ENCODE measurements at places on chromosomes 1 and 21. TPM values are rescaled to one million over a fixed set of nuclear protein-coding genes. Genes with fewer than 3 reads are reported as not detected.

NOTCH2NLA gene
- 40.4 TPM for polyA plus RNA-seq

PADI3 gene
- polyA plus RNA-seq, result not detected

RNU1-3 gene
- polyA plus RNA-seq, result not detected

ERICH3 gene
- polyA plus RNA-seq, result not detected

TSPEAR gene
- polyA plus RNA-seq, result not detected

ATP1A4 gene
- 1.00 TPM for polyA plus RNA-seq

CAPN8 gene
- polyA plus RNA-seq, result 0.40 TPM

S100A16 gene
- polyA plus RNA-seq, result not detected

FRRS1 gene
- polyA plus RNA-seq, result 2.1 TPM

FMN2 gene
- polyA plus RNA-seq, result not detected

DNA sequence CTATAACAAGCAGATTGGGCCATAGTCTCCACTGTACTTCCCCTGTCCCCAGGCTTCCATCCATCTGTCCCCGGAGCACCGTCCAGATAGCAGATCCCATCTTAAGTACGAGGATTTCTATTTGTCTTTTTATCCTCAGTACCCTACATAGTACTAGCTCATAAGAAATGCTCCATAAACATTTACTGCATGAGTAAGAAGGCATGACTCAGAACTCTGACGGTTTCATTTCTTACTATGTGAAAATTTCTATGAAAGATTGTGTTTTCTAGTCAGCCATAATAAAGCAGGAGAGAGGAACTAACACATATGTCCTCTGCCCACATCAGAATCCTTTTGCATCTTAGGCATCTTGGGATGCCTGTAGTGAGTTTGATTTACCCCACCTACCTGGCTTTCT, 49.5 kb downstream of the CHD1L start:
- H3K4me1 ChIP-seq, result no peaks in the 10 kb centered on the region
- no peaks in the 10 kb centered on the region for H3K27me3 ChIP-seq
- peaks cover 92% of the 10 kb centered on the region for H3K36me3 ChIP-seq
- DNase-seq, result no peak

DNA sequence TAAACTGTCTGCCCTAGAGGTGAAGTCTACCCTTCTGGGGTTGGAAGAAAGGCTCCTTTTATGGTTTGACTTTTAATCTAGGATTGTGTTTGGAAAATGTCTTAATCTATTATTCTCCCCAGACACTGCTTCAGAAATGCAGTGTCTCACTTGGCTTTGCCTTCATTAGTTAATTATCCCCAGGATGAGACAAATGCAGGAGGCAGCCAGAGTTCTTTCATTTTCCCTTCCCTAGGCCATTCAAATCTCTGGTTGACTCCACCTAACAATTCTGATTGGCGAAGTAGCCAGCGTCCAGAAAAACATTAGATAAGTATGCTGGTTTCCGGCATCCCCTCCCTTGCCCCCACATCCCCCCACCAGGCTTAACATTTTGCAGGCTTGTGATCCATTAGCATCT, 325.8 kb upstream of the PBX1 start:
- no peak for DNase-seq
- no peaks in the 10 kb centered on the region for H3K4me1 ChIP-seq
- H3K4me3 ChIP-seq, result no peak overlapping the region
- H3K36me3 ChIP-seq, result no peaks in the 10 kb centered on the region

DNA sequence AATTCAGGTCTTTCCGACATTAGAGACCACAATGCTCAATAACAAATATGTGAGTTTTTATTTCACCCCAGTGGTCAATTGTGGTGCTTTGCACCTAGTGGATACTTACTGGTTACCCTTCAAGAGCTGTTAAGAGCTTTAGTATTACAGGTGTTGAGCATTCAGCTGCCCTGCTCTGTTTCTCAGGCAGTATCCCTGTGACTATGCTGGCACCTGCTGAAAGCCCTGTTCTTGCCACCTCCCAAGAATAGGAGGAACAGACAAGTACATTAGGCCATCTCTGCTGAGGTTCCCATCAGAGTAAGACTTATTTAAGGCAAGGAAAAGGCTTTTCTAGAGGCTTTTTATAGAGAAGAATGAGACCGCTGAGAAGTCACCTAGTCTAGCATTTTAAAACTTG, 60.8 kb downstream of the NOS1AP start:
- no peak for DNase-seq
- H3K4me1 ChIP-seq, result no peaks in the 10 kb centered on the region
- H3K27ac ChIP-seq, result no peak overlapping the region
- no peak overlapping the region for H3K4me3 ChIP-seq

- H3K4me3 ChIP-seq, result no peak overlapping the region
- no peak for DNase-seq
- no peaks in the 10 kb centered on the region for H3K27me3 ChIP-seq
- H3K4me1 ChIP-seq, result no peaks in the 10 kb centered on the region
Measured at GRCh38 chr1:101769520-101769919, 227.2 kb downstream of the OLFM3 start.

- no peak overlapping the region for H3K4me3 ChIP-seq
- H3K27ac ChIP-seq, result no peak overlapping the region
- H3K36me3 ChIP-seq, result peaks cover 53% of the 10 kb centered on the region
- DNase-seq, result no peak
Measured at GRCh38 chr1:25342846-25343245, 4.7 kb downstream of the TMEM50A start.

- no peak overlapping the region for H3K27ac ChIP-seq
- no peak overlapping the region for H3K4me3 ChIP-seq
- no peak for DNase-seq
- no peaks in the 10 kb centered on the region for H3K4me1 ChIP-seq
- no peaks in the 10 kb centered on the region for H3K27me3 ChIP-seq
Measured at GRCh38 chr1:45640293-45640692, 16.4 kb upstream of the CCDC17 start.

DNA sequence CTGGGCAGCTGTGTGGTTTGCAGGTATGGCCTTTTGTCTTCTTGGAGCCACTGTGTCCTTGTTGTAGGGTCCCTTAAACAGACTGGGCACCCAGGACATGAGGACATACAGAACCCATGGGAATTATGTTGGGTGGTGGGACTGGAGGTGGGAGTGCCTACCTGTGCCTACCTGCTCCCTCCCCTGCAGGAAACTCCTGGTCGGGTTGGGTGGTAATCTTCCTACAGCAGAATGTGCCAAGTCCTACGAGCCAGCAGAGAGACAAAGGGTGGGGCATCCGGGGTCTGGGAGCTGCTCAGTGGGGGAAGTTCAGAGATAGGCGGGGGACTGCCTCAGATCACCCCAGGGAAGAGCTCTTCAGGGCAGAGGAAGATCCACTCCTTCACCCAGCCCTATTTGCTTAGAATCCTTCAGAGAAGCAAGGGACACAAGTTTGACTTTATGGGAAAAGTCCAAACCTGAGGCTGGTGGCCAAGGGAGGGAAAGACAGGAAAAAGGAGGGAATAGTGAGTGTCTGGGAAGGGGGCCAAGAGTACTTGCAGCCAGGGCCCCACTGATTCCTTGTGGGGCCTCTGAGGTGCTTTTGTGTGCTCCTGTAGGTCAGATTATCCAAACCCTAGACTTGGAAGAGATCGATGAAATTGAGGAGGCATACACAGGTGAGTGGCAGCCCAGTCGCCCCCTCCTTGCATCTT, 58.3 kb downstream of the KIF21B start:
- no peak for DNase-seq
- no peaks in the 10 kb centered on the region for H3K27me3 ChIP-seq
- H3K4me1 ChIP-seq, result no peaks in the 10 kb centered on the region

DNA sequence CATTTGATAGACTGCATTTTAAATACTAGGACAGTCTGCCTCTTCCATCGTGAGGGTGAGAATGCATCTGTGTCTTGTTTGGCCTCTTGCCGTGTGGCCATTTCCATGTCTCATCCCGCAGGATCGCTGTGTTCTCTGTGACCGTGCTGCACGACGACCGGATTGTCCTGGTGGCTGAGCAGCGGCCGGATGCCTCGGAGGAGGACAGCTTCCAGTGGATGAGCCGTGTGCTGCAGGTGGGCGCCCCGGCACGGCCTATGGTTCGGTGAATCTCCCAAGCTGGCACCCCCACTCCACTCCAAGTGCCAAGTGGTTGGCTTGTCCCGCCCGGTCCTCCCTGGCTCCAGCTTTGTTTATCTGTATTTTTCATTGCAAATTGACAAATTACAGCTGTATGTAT, 55.2 kb downstream of the S100B start:
- DNase-seq, result no peak
- H3K27me3 ChIP-seq, result no peaks in the 10 kb centered on the region
- H3K4me1 ChIP-seq, result peaks cover 37% of the 10 kb centered on the region
- H3K27ac ChIP-seq, result no peak overlapping the region
- H3K4me3 ChIP-seq, result no peak overlapping the region

- no peak overlapping the region for H3K4me3 ChIP-seq
- no peak for DNase-seq
- H3K36me3 ChIP-seq, result no peaks in the 10 kb centered on the region
Measured at GRCh38 chr1:246254854-246255253, 252.2 kb downstream of the SMYD3 start.

- DNase-seq, result peak; percentile 26
- no peaks in the 10 kb centered on the region for H3K36me3 ChIP-seq
- peaks cover 45% of the 10 kb centered on the region for H3K4me1 ChIP-seq
- no peaks in the 10 kb centered on the region for H3K27me3 ChIP-seq
- H3K27ac ChIP-seq, result no peak overlapping the region
- peak overlapping the region; percentile 11 for H3K4me3 ChIP-seq
Measured at GRCh38 chr21:37370152-37371040, 3.8 kb downstream of the DYRK1A start.

GRCh38 chr1:233500106-233500505, 113.8 kb upstream of the KCNK1 start:
- no peak overlapping the region for H3K4me3 ChIP-seq
- no peak for DNase-seq
- no peak overlapping the region for H3K27ac ChIP-seq
- no peaks in the 10 kb centered on the region for H3K27me3 ChIP-seq
- H3K36me3 ChIP-seq, result no peaks in the 10 kb centered on the region
- H3K4me1 ChIP-seq, result no peaks in the 10 kb centered on the region

DNA sequence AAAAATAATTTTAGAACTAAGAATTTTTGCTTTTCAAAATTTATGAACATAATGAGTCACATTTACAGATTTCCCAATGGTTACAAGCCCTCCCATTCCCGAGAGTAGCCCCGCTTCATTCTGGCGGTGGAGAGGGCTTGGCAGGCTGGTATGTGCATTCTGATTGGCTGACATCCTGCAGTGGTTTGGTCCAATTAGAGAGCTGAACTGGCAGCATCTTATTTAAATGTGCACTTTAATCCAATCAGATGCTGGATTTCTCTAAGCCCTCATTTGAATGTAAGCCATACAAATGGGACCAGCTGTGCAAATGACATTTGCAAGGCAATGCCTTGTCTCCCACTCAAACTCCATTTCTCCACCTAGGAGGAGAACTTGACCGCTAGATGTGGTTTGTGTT, 18.0 kb upstream of the TRIM17 start:
- no peak overlapping the region for H3K4me3 ChIP-seq
- no peaks in the 10 kb centered on the region for H3K4me1 ChIP-seq
- no peak overlapping the region for H3K27ac ChIP-seq
- H3K27me3 ChIP-seq, result peaks cover 3% of the 10 kb centered on the region

Measured in CD14-positive monocyte (primary cell).